ENCODE measurements at places on chromosomes 16 and 17.

DNA sequence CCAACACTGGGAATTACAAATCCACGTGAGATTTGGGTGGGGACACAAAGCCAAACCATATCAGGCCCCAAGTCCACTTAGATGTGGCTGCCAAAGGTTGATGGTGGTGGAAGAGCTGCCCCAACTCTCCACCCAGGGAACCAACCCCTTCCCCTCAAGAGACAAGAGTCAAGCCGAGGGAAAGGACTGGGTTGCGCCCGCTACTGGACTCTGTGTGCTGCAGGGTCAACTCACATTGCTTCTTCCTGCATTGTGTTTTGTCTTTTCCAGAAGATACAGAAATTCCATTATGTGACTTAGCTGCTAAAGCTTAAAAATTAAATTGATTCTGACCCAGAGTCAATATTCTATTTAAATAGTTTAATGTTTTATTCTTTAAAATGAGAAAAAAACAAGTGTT, 58.5 kb downstream of the ADAMTS18 start:
- DNase-seq = no peak

- no peak for DNase-seq
These were observed 309.8 kb downstream of the MAP2K4 start for GRCh38 chr17:12330456-12330855.

DNA sequence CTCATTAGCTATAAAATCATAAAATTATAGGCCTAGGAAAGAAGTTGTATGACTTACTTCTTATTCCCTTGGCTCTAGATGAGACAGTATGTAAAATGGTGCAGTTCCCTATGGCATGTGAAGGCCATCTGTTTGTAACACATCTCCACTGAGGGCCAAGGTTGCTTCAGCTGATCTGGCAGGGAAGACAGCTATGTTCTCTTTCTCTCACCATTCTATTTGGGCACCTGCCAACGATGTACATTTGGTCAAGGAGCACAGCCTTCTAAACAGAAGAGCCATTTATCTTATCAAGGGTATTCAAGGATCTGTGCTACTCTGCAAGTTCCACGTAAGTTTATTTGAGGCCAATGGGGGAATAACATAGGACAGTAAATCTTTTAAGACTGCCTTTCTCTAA, 129.8 kb upstream of the TOM1L1 start:
- no peak for DNase-seq

- no peak for DNase-seq
These were observed 130.3 kb downstream of the SKAP1 start for GRCh38 chr17:48299760-48300159.

- DNase-seq = no peak
These were observed 32.0 kb downstream of the ABCC1 start for GRCh38 chr16:15981382-15981781.

DNA sequence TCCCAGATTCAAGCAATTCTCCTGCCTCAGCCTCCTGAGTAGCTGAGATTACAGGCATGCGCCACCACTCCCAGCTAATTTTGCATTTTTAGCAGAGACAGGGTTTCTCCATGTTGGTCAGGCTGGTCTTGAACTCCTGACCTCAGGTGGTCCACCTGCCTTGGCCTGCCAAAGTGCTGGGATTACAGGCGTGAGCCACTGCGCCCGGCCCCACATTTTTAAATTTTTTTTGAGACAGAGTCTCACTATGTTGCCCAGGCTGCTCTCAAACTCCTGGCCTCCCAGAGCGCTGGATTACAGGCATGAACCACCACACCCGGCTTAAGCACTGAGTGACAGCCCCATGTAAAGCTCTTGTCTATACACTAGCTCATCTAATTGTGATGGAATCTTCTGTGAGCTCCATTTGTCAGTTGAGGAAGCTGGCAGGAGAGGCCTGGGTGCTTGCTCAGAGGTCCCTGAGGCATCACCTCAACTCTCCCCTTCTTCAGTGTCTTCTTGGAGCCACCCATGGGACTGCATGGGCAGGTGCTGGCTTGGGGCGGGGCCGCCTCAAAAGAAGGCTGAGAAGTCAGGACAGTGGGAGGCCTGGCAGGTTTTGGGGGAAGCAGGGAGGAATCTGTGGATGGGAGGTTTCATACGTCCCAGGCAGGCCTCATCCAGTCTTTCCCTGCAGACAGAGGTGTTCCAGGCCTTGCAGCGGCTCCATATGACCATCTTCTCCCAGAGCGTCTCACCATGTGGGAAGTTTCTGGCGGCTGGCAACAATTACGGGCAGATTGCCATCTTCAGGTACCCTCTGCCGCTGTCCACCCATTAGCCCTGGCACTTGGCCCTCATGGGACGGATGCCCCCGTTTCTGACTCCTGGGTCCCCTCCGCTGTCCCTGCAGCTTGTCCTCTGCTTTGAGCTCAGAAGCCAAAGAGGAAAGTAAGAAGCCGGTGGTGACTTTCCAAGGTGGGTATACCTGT, 1.5 kb downstream of the THOC6 start:
- DNase-seq = no peak

GRCh38 chr16:85183564-85183963, 71.3 kb upstream of the CIBAR2 start:
- DNase-seq = no peak

DNA sequence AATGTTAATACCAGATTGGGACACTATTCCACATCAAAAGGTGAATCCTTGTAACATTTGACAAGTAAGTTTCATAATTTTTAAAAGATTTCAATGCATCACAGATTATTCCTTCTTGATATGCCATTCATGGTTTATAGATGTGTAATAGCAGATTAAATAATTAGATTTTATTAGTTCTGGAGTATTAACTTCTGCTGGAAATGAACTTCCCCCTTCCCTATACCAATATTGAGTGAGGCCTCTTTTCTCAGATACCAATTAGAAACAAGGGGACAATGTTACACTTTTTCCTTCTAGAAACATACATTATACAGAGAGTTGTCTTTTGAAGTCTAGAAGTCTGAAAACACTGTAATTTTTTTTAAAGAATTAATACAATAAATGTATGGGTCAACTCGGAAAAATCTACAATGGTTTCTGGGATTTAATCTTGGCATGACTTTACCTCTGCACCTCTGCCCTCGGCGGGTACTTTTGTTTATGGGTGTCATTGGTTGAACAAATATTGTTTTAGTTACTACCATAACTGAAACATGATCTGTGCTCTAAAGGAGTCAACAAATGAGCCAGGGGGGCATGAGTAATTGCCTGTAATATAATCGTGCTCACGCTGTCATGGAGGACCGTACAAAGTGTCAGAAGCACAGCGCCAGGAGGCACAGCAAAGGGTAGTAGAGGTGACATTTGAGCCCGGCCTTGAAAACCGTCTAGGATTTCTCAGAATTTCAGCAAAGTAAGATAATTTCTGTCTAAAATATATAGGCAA, 8.2 kb downstream of the LRRC37B start:
- DNase-seq = peak; percentile 59

DNA sequence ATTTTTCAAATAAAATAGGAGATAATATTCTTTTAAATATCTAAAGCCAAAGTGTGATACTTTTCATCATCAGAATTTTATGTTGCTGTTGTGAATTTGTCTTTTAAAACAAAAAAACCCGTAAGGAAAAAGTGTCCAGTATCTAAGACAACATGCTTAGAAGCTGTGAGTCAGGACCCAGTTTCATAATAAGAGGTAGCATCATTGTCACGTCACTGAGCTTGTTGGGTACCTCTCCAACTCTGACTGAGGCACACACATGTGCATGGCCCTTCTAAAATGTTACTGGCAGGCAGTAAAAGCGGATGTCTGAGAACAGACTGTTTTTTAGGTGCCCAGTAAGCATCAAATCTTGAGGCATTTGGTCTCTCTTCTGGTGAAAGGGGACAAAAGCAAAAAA, 2.5 kb downstream of the CIAPIN1 start:
- DNase-seq = no peak

DNA sequence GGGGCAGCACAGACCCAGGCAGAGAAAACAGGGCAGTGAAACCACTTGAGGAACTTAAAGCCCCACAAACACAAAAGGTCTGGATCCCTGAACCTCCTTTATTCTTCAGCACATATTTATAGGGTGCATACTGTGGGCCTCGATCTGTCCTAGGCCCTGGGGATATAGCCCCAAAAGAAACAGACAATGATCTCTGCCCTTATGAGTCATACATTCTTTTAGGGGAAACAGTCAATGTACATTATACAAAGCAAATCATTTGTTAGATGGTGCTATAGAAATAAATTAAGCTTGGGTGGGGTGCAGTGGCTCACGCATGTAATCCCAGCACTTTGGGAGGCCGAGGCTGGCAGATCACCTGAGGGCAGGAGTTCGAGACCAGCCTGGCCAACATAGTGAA, 10.0 kb upstream of the HES7 start:
- DNase-seq = no peak
